ENCODE measurements at places on chromosomes 7 and 10.

DNA sequence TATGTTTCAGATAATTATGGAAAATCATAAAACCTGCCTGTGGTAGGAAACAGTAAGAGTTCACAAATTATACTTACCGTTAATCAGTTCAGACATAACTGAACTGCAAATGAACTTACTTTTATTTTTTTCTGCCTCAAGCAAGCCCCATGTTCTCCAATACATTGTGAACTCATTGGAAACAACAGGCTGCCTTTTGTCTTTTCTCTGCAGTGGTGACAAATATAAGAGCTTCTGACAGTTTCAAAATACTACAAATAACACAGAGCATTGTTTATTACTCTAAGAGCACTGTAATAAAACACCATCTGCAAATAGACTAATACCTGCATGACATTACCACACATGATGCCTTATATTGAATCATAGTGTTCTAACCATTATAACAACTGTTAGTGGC, 94.0 kb upstream of the CDCA7L start:
- H3K4me1 ChIP-seq: no peaks in the 10 kb centered on the region
- DNase-seq: no peak
- no peak overlapping the region for H3K27ac ChIP-seq
- no peaks in the 10 kb centered on the region for H3K36me3 ChIP-seq
- H3K27me3 ChIP-seq: no peaks in the 10 kb centered on the region

DNA sequence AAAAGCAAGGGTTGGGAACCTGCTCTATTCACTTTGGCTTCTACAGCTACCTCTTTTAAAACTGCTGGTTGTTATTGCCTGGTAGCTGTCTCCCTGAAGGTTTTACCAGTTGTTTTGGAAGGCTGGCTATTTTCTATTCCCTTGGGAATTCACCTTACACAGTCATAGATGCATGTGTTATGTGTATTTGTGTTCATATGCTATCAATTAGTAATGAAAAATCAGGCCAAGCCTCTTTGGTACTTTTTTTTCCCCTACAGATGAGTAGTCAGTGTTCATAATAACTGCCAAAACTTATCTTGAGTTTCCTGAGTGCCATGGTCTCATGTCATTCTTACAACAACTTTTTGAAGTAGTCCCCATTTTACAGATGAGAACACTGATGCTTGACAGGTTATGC, 738.0 kb upstream of the GALNT17 start:
- no peaks in the 10 kb centered on the region for H3K27me3 ChIP-seq
- DNase-seq: no peak
- H3K36me3 ChIP-seq: no peaks in the 10 kb centered on the region
- H3K4me3 ChIP-seq: no peak overlapping the region

DNA sequence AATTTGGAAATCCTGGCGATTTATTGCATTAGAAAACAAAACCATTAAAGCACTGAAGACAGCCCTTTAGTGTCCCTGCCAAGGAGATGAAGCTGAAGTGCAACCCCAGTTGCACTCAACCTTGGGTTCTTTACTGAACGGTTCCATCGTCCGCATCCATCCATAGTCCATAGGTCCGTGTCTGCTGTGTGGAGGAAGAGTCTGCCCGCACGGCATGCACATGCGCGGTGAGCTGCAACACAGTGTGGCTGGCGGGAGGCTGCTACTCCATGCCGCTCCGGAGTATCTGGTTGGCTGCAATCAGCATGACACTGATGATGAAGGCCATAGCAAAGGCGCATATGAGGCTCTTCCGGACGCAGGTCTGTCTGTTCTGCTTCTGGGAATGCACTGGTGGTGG, 624.6 kb downstream of the CALN1 start:
- H3K27ac ChIP-seq: no peak overlapping the region
- no peak for DNase-seq
- H3K36me3 ChIP-seq: no peaks in the 10 kb centered on the region

DNA sequence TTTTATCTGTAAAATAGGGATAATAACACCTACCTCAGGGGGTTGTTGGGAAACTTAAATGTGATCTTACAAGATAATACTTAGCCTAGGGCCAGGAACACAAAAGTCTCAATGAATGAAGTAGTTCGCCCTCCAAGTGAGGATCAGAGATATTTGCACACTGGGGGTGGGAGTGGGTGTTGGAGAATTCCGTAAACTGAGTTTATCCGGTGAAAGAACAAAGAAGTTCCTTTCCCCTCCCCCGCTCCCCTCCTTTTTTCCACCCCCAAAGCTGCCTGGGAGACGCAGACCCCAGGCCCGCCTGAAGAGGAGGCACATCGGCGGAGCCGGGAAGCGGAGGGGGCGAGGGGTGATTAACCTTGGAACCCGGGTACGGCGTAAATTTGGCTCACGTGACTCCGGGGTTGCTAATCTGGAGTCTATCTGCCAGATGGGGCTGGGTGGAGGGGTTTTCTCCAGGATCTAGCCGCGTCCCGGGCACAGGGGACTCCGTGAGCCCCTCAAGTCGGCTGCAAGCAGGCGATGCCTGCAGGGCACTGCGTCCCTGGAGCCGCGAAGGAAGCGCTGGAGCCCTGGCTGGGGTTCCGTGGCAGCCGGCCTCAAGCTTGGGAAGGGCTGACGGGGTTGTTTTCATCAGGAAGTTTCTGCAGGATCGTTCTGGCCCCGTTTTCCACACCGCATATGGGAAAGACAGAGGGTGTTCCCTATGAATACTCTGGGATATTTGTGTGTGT, 1.4 kb upstream of the PODXL start:
- DNase-seq: no peak
- H3K36me3 ChIP-seq: no peaks in the 10 kb centered on the region
- H3K27ac ChIP-seq: no peak overlapping the region
- peak overlapping the region; percentile 38 for H3K4me3 ChIP-seq
- H3K27me3 ChIP-seq: no peaks in the 10 kb centered on the region

DNA sequence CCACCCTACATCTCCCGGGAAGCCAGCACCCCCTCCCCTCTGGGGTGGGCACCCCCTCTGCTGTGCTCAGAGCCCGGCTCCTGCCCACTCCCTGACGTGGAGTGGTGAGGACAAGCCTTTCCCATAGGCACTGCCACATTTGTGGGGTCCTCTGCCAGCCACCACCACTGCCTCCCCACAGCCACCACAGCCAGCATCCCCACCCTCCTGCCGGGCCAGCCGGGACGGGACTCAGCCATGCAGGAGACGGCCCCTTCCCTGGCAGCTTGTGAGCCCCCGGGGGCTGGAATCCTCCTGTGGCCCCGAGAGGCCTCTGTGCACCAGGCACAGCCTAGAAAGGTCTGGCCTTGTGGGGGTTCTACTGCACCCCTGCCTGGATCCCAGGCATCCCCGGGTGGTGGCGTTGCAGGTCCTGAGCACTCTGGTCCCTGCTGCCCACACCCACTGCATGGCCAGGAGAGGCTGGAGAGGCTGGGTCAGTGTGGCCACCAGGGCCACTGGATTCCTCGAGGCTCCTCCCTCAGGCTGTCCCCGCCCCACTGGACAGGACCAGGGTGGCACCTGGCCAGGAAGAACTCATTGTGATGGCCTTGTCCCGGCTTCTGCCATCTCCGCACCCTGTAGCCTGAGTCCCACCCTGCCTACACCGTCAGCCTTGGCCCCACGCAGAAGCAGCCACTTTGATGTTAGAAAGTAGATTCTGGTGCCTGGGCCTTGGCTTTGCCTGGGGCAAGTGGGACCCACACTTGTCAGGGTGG, 148.0 kb downstream of the EBF3 start:
- H3K27me3 ChIP-seq: no peaks in the 10 kb centered on the region
- no peak overlapping the region for H3K27ac ChIP-seq
- H3K36me3 ChIP-seq: no peaks in the 10 kb centered on the region
- no peaks in the 10 kb centered on the region for H3K4me1 ChIP-seq
- DNase-seq: no peak

Data from ascending aorta (tissue), 2 donors.